ENCODE measurements at places on chromosomes 2 and 18.

DNA sequence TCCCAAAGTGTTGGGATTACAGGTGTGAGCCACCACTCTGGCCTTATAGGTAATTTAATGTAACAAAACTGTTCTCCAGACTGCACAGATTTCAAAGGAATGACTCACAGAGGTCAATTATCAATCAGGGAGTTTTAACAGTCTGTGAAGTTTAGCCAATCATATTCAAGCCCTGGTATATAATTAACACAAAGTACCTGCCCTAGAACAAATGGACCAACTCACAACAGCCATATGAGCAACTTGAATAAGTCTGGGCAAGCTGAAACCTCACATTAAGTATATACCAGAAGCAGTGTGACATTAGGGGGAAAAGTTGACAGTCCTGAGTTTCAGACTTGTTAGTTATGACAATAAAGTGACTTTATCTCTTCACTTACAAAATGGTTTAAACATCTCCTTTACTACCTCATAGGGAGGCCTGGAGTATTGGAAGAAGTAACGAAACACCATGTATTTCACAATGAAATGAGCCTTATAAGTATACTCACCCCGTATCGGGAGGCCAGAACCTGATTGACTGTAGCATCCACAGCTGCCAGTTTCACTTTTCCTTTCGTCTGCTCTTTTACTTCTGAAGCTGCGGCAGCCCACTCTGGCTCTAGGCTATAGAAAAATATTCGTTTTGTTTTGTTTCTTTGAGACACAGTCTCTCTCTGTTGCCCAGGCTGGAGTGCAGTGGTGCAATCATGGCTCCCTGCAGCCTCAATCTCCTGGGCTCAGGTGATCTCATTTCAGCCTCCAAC lies 22.2 kb downstream of the PDIA6 start:
- peak overlapping the region; percentile 21 for H3K4me3 ChIP-seq
- DNase-seq = peak; percentile 41
- H3K36me3 ChIP-seq = peaks cover 43% of the 10 kb centered on the region
- H3K27me3 ChIP-seq = no peaks in the 10 kb centered on the region
- H3K4me1 ChIP-seq = peaks cover 22% of the 10 kb centered on the region
- H3K27ac ChIP-seq = peak overlapping the region; percentile 42

GRCh38 chr18:600107-600506 lies 3.3 kb downstream of the CLUL1 start:
- H3K36me3 ChIP-seq = no peaks in the 10 kb centered on the region
- no peak overlapping the region for H3K27ac ChIP-seq
- peaks cover 2% of the 10 kb centered on the region for H3K27me3 ChIP-seq

GRCh38 chr18:73355121-73355520 lies 487.3 kb upstream of the NETO1 start:
- H3K4me3 ChIP-seq = no peak overlapping the region
- no peak for DNase-seq
- H3K27me3 ChIP-seq = no peaks in the 10 kb centered on the region
- H3K36me3 ChIP-seq = no peaks in the 10 kb centered on the region
- no peak overlapping the region for H3K27ac ChIP-seq

DNA sequence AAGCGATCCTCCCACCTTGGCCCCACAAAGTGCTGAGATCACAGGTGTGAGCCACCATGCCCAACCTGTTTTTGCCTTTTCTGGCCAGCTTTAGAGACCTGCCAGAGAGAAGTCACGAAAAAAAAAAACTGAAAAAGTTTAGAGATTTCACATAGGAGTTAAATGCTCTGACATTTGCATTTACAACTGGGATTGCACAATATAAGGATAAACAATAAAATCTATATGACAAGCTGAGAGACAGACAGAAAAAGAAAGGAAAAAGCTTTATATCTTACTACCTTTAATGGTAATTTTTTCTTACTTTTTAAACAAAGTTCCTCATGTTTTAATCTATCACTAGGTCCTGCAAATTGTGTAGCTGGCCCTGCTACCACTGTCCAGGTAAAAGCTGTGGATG lies 466.5 kb downstream of the TXNL1 start:
- no peaks in the 10 kb centered on the region for H3K36me3 ChIP-seq
- H3K27me3 ChIP-seq = no peaks in the 10 kb centered on the region
- H3K4me1 ChIP-seq = peaks cover 6% of the 10 kb centered on the region
- no peak overlapping the region for H3K4me3 ChIP-seq
- no peak for DNase-seq

DNA sequence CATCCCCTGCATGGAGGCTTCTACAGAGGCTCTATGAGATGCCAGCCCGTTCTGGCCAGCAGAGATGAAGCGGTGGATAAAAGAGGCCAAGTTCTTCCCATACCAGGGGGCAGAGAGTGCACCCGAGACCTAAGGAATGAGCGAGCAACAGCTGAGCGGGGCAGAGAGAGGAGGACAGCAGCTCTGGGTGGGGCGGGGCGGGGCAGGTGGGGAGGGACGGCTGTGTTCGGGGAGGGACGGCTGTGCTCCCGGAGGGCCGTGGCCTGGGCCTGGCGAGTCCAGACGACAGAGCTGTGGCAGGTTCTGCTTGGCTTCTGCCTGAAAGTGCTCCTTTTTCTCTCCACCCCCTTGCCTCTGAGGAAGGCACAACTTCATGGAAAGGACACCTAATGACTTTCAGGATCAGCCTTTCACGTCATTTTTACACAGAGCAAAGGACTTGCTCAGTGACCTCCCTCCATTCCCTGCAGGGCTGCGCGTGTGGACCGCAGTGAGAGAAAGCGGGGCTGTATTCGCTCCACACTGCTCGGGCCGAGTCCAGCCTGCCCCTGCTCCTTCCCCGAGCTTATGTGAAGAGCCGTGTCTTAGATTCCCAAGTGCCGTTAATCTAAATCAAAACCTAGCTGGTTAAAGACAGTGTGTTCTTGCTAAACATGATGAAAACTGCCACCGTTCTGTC lies 232.9 kb downstream of the HDAC4 start:
- H3K4me3 ChIP-seq = no peak overlapping the region
- peaks cover 19% of the 10 kb centered on the region for H3K4me1 ChIP-seq
- no peak for DNase-seq
- no peak overlapping the region for H3K27ac ChIP-seq
- no peaks in the 10 kb centered on the region for H3K36me3 ChIP-seq

GRCh38 chr18:58828399-58829121 lies 36.1 kb upstream of the ZNF532 start:
- no peak for DNase-seq
- H3K27ac ChIP-seq = no peak overlapping the region
- H3K4me1 ChIP-seq = no peaks in the 10 kb centered on the region
- H3K4me3 ChIP-seq = no peak overlapping the region

GRCh38 chr2:226898897-226899296 lies 63.0 kb downstream of the RHBDD1 start:
- no peak for DNase-seq
- no peak overlapping the region for H3K27ac ChIP-seq
- H3K4me1 ChIP-seq = no peaks in the 10 kb centered on the region
- H3K36me3 ChIP-seq = no peaks in the 10 kb centered on the region
- no peak overlapping the region for H3K4me3 ChIP-seq
- H3K27me3 ChIP-seq = no peaks in the 10 kb centered on the region

DNA sequence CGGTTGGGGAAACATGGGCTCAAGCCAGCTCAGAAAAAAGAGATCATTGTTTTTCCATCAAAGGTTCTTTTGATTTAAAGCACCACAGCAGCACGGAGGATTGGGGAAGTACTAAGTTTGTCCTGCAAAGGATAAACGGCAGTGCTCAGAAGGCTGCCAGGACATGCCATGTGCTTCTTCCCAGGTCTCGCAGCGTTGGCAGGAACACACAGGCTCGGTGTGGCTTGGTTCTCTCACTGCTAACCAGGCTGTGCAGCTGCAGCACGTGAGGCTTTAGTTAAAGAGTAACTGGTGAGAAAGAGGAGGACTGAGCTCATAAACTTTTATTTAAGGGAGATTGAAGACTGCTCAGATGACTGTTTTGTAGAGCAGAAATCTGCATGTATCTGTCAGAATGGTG lies 264.3 kb downstream of the TSN start:
- H3K4me3 ChIP-seq = no peak overlapping the region
- H3K36me3 ChIP-seq = no peaks in the 10 kb centered on the region
- H3K27me3 ChIP-seq = no peaks in the 10 kb centered on the region
- peak overlapping the region; percentile 42 for H3K27ac ChIP-seq
- DNase-seq = peak; percentile 62

- H3K36me3 ChIP-seq = no peaks in the 10 kb centered on the region
- no peak overlapping the region for H3K27ac ChIP-seq
- no peak overlapping the region for H3K4me3 ChIP-seq
- no peaks in the 10 kb centered on the region for H3K27me3 ChIP-seq
- DNase-seq = no peak
These were observed 30.7 kb downstream of the IGFBP5 start for GRCh38 chr2:216664593-216665034.

DNA sequence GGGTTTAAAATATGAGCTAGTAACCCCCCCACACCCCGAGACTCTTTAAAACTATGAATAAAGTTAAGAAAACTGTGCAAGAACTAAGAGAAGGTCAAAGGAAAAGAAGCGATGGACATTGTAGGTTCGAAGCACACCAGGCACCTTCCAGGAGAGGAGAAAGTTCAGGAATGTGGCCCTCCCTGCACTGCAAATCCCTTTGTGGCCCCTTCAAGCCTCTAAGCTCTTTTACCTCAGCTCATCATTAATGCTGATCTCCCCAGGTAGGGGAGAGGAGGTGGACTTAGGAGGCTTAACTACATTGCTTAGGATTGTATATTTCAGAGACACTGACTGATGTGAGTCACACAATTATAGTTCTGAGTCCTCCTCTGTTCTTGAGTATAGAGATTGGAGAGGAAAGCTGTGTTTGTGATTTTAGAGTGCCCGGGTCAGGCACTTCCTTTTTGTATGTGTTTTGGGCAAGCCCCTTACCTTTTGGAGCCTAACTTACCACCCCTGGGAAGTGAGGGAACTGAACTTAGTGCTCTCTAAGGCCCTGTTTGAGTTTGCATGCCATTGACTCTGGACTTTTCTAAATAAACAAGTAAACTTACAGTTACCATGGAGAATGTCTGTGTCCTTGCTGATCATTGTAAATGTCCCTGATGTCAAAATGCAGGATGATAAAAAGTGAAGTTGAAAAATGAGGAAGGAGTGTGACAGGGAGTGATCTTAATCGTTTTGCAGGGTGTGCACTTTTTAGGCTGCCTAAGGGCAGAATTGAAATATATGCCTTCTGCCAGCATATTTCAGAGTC lies 140.8 kb upstream of the ZEB2 start:
- H3K27ac ChIP-seq = peak overlapping the region; percentile 61
- no peak for DNase-seq
- no peaks in the 10 kb centered on the region for H3K4me1 ChIP-seq
- H3K36me3 ChIP-seq = no peaks in the 10 kb centered on the region

DNA sequence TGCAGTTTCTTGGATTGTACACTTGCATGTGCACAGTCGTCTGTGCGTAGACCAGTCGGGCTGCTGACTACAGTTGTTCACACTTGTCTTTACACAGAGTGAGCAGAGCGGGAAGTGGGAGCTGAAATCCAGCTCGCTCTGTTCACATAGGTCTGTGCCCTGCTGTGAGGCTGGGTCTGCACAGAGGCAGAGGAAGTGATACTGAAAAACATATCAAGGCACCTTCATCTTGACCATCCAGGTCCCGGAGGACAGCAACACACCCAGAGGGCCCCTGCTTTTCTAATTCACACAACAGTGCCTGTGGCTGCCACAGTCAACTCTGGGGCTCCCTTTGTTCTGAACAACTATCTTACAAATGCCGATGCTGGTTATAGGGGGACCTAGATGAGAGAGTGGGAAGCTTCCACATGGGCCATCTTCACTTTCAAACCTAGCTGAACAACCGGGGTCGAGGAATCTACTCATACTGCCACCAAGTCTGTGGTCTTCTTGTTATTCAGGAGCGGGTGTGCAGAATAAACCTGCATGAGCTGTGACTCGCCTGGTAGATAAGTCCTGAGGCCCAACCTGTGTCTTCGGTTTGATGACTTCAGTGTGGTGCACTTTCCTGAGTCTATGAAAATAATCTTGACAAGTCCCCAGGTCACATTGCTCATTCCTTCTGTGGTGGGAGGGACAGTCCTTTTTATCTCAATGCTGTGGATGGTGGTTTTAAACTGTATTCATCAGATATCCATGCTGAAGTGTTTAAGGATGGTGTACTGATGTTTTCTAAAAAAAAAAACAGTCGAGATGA lies 3.5 kb upstream of the ADNP2 start:
- H3K27me3 ChIP-seq = no peaks in the 10 kb centered on the region
- H3K36me3 ChIP-seq = no peaks in the 10 kb centered on the region
- no peak for DNase-seq
- H3K27ac ChIP-seq = no peak overlapping the region
- no peak overlapping the region for H3K4me3 ChIP-seq
- H3K4me1 ChIP-seq = peaks cover 6% of the 10 kb centered on the region

DNA sequence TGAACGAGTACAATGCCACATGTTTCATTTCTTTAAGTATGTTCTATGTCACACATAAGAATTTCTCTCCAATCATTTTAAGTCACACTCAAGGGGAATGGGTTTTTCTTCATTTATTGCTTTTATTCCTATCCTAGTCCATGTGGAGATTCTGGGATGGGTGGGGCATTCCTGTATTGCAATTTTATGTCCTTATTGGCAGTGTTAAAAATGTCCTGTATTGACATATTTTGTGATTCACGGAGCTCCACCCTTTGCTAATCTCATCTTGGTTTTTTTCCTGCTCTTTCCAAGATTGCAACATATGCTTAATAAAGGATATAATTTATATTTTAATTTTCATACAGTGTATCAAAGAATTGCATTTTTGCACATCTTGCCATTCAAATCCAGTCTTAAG lies 3.4 kb upstream of the TNFAIP6 start:
- H3K36me3 ChIP-seq = no peaks in the 10 kb centered on the region
- no peak for DNase-seq
- no peaks in the 10 kb centered on the region for H3K27me3 ChIP-seq

DNA sequence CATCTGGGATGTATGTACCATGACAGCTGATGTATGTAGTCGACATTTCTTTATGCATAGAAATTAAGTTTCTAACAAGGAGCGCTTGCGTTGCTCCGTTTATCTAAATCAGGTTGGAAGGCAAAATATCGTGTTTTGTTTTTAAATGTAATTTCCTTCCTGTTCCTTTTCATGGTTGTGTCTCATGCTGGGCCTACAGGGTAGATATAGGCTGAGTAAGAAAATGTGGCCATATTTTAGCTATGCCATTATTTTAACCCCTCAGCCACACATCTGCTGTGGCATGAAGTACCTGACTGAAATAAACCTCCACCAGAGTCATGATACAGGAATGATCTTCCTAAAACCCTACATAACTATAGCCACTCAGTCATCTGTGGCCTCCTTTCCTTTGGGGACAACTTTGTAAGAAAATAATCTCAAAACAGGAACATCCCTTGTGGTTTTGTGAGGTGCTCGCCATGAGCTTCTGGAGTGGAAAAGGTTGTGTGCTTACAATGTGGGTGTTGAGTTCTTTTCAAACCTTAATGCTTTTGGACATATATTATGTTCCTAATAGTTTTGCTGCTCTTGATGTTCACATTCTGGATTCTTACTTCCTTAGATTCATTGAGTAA lies 214.3 kb downstream of the FAM210A start:
- no peaks in the 10 kb centered on the region for H3K27me3 ChIP-seq
- H3K4me3 ChIP-seq = no peak overlapping the region
- H3K27ac ChIP-seq = no peak overlapping the region
- H3K36me3 ChIP-seq = no peaks in the 10 kb centered on the region
- DNase-seq = no peak

- H3K4me1 ChIP-seq = no peaks in the 10 kb centered on the region
- no peak overlapping the region for H3K4me3 ChIP-seq
- H3K27me3 ChIP-seq = no peaks in the 10 kb centered on the region
- H3K27ac ChIP-seq = no peak overlapping the region
These were observed 87.2 kb upstream of the VRK2 start for GRCh38 chr2:57959390-57959789.

Data from transverse colon (tissue), 4 donors.